HCT116 (cell line): ENCODE measurements at places on chromosomes 2 and 18.

DNA sequence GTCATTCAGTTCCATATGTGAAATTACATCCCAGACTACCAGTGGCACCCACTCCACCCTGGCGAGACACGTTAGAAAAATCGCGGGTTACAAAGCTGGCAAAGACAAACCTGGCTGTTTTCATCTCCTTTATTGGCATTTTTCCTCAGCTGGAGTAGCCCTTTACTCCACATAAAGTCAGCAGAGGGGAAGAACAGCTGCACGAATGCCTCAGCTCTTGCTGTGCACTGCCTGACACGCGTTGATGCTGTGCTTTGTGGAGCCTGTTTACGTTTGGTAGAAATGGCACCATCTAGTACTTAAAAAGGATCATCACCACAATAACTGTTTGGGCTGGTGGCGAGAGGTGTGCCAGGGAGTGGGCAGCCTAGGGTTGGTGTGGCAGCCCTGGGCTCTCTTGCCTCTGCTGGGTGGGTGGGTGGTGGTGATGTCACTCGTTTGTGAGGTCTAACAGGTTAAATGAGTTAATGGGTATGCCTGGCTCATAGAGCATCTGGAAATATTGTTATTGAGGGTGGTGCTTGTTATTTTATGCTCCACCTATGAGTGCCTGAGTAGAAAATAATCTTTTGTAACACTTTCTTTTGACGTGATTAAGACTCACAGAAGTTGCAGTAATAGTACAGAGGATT is 16.4 kb downstream of the FARP2 start:
- no peak for DNase-seq

DNA sequence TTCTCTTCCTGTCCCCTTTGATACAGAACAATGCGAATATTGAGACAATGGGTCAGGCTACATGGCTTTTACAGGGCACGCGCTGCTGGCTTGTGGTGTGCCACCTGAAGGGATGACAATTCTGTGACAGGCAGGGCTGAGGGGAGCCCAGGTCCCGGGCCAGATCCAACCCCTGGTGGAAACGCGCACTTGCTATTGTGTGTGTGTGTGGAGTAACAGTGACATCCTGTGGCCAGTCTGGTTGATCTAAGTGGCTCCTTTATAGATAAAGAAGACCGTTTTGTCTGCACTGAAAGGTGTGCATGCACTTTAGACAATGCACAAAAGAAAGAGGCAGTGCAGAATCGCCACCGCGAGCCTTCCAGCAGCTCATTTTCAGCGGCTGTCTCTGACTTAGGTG is 273.6 kb downstream of the HRH4 start:
- no peak for DNase-seq

- DNase-seq, result no peak
These were observed 163.0 kb downstream of the PHLPP1 start for GRCh38 chr18:62878305-62878704.

DNA sequence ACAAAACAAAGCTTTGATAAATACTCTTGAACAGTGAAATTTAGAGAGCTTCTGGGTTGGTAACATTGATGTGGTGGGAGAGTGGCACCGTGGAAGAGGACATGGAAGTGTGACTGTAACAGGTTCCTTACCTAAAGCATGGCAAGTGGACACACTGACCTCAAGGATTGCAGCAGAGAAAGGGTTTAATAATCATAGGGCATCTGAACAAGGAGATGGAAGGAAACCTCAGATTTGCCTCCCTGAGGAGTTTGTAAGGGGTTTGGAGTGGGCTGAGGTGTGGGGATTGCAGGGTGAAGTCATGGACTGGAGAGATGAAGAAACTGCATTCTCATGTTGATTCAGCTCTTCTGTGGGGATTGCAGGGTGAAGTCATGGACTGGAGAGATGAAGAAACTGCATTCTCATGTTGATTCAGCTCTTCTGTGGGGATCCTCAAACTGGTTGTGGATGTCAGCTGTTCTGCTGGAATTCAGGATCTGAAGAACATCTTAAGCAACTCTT is 83.8 kb upstream of the TLK1 start:
- DNase-seq, result no peak

DNA sequence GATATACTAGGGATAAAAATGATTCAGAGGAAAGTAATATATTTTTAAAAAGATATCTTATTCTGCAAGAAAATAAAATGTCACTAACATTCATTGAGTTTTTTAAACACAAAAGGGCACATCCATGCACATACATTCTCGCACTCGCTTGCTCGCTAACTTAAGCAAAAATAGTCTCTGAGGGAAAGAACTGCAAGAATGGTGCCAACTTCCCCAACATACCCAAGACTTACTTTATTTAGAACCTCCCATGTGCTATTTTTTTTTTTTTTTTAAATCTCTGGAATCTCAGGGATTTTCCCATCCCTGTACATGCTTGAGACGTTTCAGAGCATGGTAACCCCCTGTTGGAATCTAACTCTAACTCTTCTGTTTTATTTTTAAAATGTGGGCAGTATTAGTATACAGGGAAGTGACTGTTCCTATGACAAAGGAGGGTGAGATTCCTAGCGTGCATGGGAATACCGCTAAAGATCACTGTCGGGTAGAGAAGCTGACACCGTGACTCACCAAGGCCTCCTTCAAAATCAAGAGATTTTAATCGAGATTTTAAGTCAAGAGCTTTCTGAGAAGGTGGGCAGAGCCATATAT is 187.9 kb upstream of the ZEB2 start:
- DNase-seq, result no peak

DNA sequence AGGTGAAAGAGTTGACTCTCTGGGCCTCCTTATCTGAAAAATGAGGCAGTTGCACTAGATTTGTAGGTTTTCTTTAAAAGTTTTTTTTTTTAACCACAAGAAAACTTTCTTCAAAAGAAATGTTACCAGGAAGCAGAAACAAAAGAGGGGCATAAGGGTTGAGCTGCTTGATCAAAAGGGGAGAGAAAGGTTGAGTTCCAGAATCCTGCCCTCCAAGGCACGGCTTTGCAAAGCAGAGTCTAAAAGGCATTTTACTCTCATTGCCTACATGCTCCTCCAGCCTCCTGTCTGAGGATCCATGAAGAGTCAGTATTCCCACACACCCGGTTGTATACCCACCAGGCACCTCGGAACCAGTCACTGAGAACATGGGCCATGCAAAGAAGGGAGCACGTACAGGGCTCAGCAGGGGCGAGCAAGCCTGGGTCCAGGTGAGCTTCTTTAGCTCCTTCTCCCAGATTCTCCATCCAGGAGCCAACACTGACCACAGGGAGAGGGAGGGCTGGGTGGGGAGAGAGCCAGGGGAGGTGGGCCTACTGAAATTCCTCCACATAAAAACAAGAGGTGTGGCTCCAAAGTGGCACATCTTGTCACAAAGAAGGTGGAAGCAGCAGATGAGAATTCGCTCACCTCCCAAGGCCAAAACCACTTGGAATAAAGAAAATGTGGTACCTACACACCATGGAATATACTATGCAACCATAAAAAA is 116.0 kb upstream of the EPC2 start:
- no peak for DNase-seq

- DNase-seq, result peak; percentile 19
These were observed 314.8 kb downstream of the MBD2 start for GRCh38 chr18:53909668-53910067.

DNA sequence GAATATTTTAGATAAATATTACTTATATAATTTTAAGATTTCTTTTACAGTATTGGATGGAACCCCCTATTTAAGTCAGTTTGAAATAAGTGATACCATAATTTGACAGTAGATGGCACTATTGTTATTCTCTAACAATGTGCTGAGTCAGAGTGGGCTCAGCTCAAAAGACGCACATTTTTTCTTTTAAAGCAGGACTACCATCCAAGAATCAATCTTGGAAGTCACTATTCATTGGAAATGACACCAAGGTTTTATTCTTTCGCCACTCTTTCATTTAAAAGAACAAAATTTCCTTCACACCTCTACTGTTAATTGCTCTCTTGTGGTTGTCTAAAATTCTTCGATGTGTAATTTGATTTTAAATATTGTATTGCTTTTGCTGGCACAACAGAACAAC is 32.6 kb upstream of the SPAG16 start:
- DNase-seq, result peak; percentile 50

DNA sequence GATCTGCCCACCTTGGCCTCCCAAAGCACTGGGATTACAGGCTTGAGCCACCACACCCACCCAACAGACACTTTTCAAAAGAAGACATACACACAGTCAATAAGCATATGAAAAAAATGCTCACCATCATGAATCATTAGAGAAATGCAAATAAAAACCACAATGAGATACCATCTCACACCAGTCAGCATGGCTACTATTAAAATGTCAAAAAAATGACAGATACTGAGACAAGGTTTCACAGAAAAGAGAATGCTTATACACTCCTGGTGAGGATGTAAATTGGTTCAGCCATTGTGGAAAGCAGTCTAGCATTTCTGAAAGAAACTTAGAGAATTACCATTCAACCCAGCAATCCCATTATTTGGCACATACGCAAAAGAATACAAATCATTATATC is 1947.2 kb downstream of the SUCLG1 start:
- no peak for DNase-seq

- no peak for DNase-seq
These were observed at the start of gene KCNJ3 for GRCh38 chr2:154698296-154698720. TSS of gene KCNJ3 (plus strand) at chr2:154698695. CDS start at chr2:154698776, 81 bp downstream.

GRCh38 chr2:71928734-71929481 is 218.8 kb downstream of the CYP26B1 start:
- no peak for DNase-seq

DNA sequence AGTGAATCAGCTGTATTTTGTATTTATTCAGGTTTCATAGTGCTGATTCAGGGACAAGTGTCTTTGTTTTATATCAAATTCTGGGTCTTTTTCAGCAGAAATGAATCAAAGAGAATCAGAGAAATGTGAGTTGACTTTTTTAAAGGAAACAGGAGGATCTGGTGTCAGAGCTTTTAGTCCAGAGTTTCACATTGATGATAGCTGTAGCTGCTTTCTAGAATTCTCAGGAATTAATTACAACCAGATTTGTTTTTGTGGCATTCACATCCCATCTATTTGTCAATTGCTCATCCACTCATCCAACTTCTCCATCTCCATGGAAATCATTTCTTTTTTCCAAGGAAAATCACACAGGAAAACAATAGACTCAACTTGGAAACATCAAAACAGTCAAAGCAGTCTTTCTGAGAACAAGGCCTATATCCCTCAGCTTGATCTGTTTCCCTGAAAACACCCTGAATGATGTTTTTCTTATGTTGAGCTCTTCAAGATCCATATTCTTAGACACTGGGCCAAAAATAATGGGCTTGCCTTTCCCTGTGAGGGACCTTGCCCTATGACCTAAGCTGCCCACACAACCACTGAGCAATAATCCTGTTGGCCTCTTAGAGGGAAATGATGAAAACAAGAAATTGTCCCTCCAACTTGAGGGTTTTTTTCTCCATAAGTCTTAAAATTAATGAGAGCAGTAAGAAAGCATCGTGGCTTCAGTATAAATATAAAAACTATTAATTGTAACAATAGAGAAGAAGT is 249.5 kb upstream of the FN1 start:
- DNase-seq, result no peak

DNA sequence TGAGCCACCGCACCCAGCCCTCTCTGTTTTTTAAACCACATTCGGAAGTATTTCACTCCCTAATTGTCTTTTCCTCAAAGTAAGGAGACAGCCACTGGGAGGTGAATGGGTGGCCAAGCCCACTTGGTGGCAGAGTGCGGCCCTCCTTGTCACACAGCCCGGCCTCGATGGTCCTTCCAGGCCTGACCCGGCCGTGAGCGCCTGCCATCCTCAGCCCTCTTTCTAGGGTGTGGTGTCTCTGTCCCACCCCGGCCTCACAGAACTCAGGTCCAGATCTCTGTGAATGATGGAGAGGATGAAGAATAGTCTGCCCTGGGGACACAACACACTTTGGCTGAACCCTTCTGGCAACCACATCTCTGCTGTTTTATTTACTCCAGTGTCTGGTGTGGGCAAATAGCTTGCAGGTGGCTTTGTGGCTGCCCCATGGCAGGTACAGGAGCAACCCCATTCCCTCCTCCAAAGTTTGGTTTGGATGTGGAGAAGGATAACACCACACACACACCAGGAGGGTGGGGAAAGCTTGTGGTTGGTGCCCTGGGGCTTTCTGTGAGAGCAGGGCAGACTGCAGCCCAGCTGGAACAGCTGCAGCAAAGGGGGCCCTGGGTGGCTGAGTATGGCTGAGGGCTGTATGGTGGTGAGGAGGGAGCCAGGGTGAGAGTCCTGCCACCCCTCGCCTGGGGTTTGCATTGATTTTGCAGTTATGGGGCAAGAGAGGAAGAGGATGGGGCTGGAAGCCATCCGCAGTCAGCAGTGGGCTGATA is 88.6 kb downstream of the FAM168B start:
- no peak for DNase-seq

DNA sequence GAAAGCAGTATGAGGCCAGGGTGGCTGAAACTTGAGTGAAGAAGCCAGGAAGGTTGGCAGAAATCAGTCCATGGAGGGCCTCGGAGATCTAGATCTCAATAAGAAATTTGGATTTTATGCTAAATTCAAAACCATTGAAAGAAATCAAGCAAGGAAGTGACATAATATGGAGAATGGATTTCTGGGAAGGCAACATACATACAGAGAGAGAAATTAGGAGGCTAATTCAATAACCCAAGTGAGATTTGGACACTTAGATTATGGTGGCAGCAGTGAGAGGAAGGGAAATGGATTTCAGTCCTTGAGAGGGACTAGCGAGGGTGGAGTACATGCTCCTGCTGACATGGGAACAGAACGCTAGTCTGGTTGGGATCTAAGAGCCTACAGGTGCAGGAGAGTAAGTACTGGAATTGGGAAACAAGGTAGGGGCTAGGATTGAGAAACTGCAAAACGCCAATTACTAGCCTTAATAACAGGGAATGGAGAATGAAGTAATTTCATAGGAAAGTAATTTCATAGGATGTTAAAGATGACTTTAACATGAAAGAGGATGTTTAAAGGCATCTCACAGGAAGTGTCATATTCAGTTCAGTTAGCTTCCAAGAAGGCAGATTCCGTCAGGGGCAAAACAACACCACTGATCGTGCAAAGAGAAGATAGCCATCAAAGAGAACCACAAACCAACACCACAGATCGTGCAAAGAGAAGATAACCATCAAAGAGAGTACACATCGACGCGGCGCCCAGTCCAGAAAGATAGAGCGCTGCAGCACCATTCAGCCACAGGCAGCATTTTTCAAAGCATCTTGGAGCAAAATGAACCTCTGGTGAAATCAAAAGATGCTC is 27.2 kb downstream of the CDKL4 start:
- DNase-seq, result no peak

DNA sequence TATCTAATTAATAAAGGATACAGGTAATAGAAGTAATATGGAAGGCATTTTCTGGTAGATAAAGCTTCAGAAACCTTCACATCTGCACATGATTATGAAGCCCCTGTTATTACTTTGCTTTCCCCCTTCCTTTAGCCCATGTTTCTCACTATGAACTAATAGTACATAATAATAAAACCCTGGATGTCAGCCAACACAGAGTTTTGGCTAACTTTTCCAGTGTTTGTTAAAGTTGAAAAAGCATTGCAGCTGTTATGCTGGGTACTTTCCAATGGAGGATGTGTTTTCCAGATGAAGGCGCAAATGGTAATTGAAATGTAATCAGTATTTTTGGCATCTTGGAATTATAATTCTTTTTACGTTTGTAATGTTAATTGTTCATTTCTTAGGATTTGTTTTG is 43.5 kb downstream of the SPTBN1 start:
- DNase-seq, result no peak
